ENCODE measurements at places on chromosomes 7 and 10.

- DNase-seq: no peak
Observed at GRCh38 chr7:47581804-47582763, at the start of gene TNS3. Gene TNS3 (minus strand): TSS chr7:47582111. CDS start chr7:47439636, 142,475 bp downstream.

DNA sequence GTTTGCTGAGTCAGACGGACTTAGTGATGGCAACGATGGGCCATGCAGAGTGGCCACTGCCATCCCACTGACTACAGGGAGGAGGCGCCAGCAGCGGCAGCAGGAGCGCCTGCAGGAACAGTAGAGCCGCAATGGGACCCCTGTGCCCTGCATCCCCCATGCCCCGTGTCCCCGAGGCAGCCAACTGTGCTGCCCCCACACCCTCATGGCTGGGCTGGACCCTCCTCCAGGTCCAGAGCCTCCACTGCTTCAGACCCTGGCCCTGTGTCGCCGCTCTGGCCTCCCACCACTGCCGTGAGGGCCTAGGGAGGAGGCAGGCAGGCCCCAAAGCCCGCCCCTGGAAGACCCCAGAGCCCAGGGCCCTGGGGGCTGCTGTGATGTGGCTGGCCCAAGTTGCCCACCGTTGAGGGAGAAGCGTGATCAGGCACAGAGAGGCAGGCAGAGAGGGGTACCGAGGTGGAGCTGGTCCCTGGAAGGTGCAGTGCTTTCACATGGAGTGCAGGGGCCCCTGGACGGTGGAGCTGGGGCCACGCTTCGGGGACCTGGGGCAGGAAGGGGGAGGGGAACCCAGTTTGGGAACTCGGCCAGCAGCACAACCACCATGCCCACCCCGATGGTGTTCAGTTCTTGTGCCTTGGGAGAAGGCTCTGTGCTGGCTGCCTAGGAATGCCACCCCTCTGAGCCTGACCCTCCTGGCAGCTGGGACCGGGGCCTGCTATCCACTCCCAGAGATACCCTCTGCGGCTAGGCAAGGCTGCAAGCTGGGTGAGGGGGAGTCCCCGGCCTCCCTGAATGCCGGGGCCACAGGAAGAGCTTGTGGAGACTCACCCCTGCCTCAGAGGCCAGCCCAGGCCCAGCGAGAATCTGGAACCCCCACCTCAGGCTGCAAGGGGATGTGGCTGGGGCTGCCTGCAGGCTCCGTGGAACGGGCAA, 32.6 kb downstream of the DKK1 start:
- no peak for DNase-seq

DNA sequence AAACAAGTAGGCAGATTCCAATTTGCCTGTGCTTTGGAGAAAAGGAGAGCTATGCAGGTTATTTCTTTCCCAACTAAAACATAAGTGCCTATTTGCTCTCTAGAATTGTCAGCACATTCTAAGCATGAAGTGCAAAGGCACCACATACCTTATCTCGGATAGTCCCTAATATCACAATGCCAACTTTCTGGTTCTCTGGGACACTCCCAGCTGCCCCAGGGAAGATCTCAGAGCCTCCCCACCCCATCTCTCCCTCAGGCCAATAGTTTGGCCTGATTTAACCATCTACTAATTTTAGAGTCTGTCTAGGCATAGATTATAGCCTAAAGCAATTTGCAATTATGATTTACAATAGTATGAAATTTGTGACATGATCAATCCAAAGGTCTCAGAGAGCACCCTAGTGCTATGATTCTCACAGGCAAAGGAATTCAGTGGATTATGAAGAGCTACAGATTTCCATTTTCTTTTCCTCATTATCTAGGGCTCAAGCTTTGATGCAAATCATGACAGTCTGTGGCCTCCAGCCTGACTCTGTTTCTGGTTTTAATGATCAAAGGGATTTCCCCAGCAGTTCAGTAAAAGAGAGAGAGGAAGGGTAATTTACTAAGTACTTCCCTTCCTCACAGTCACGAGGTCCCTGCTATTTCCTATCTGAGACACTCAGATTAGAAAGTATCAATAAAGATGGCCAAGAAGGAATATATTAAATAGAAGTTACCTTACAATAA, 29.0 kb upstream of the IL6 start:
- DNase-seq: no peak

- DNase-seq: no peak
Observed at GRCh38 chr10:75244487-75245353, 9.0 kb upstream of the COMTD1 start.

GRCh38 chr10:22345301-22346095, at the start of gene SPAG6:
Gene SPAG6 (plus strand): TSS chr10:22345496. CDS start chr10:22345612, 116 bp downstream.
- no peak for DNase-seq

GRCh38 chr10:1107679-1108078, 51.5 kb downstream of the WDR37 start:
- DNase-seq: no peak

DNA sequence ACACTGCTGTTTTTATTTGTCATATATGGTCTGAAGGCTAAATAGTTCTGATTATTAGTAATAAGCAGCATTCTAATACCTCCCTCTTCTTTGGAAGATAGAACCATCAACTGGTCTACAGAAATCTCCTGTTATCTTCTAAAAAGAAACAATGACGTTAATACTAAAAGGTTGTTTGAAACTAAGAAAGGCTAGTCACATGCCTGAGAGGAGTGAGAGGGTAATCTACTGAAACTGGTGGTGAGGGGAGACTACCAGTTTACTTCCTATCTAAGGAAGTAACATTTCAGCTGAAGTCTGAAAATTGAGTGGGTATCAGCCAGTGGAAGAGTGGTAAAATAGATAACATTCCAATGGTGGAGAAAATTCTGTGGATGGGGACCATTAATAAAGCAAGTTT, 48.4 kb downstream of the FGFBP3 start:
- DNase-seq: no peak

DNA sequence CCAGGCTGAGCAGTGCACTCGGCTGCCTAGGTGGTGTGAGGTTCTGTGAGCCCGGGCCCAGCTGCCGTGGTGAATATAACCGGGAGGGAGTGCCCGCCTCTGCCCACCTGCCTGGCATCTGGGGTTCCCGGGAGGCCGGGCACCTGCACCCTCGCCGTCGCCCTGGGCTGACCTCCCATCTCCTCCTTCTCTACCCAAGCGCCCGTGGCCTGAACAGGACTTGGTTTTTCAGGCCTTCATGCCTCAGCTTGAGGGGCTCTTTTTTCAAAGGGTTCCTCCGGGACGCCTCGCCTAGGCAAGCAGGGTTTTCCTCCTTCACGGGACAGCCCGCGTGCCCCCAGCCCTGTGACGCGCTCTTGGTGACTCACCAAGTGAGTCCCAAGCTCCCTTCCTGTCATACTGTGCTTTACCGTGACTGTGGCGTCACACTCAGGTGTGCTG, 9.9 kb downstream of the INPP5A start:
- DNase-seq: no peak

GRCh38 chr10:62437696-62438095, 63.5 kb downstream of the ZNF365 start:
- no peak for DNase-seq

DNA sequence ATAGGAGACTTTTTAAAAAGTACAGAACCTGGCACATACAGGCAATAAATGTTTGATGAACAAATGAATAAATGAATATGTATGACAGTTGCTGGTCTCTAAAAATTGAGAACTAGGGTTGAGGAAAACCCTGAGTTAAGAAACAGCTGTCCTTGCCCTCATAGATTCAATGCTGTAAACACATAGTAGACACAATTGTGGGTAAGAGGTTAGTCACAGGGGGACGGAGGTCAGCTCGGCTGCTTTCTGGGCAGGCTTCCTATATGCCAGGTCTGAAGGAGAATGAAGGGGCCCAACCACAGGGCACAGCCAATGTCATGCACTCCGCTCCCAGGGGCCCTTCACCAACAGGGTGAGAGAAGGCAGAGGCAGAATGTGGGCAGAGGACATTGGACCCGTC, 143.3 kb upstream of the RSU1 start:
- no peak for DNase-seq

DNA sequence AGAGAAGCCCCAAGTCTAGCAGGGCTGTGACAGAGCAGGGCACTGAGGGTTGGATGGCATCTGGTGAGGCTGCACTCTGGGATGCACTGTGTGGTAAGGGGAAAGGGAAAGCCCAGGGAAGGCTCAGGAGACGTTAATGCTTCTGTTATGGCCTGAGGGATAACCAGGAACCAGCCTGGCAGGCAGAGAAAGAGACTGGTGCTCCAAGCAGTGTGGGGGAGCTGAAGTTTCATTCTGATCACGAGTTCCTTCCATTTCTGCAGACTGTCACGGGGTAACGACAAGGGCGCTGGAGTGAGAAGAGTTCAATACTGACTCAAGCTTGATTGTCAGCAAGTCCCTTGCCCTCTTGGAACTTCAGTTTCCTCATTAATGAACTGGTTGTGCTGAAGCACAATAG, 730.9 kb downstream of the GRID1 start:
- no peak for DNase-seq

GRCh38 chr7:39528849-39529248, 37.4 kb upstream of the YAE1 start:
- no peak for DNase-seq

GRCh38 chr7:84144480-84144879, 50.1 kb downstream of the SEMA3A start:
- no peak for DNase-seq

DNA sequence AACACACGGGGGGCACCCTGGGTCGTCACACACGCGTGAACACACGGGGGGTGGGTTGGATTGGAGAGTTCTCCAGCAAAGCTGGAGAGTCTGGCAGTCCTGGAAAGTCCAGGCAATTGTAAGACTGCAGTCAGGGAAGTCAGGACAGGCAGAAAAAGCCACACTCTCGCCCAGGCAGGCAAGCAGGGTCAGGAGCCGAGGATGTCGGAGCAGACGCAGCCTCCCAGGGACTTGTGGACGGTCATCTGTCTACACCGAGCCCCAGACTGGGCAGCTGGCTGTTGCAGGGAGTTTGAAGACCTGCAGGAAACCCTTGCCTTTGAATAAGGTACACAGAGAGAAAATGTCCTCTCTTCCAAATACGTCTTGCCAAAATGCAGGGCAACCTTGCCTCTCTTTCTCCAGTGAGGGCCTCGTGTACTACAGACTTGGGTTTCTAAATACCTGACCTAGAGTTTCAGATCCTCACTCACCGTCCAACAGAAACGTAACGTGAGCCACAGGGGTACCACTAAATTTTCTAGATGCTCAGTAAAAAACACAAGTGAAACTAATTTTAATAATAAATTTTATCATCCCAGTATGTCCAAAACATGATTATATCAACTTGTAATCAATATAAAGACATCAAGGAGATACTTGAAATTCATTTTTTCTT, 176.7 kb downstream of the ADARB2 start:
- no peak for DNase-seq

GRCh38 chr10:78731675-78732074, 337.1 kb upstream of the ZMIZ1 start:
- DNase-seq: no peak

DNA sequence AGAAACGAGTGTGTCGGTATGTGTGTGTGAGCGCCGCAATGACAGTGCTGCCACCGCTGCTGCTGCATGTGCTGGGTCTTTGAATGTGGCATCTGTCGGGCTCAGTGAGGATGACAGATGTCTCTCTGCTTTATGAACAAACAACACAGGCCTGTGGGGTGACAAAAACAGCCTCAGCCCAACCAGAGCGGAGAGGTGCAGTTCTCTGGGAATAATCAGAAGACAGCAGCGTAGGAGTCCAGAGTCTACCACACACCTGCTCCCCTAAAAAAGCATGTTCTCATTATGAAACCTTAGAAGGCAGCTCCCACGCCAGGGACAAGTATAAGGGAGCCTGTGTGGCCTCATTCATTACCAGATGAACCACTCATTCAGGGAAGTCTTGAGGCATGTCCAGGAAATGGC, 278.3 kb downstream of the KCNMA1 start:
- no peak for DNase-seq
